ENCODE measurements at places on chromosomes 6 and 20. TPM values are rescaled to one million over a fixed set of nuclear protein-coding genes. Genes with fewer than 3 reads are reported as not detected.

Gene TMEM244
- total RNA-seq = not detected

GRCh38 chr6:15990179-15990578 lies 138.7 kb upstream of the MYLIP start:
- no peaks in the 10 kb centered on the region for H3K27me3 ChIP-seq
- DNase-seq = no peak
- H3K27ac ChIP-seq = no peak overlapping the region
- no peaks in the 10 kb centered on the region for H3K4me1 ChIP-seq
- H3K4me3 ChIP-seq = no peak overlapping the region

- H3K36me3 ChIP-seq = no peaks in the 10 kb centered on the region
- H3K27ac ChIP-seq = no peak overlapping the region
- H3K4me3 ChIP-seq = no peak overlapping the region
- H3K27me3 ChIP-seq = no peaks in the 10 kb centered on the region
Measured at GRCh38 chr20:8150591-8150990, 18.5 kb downstream of the PLCB1 start.

DNA sequence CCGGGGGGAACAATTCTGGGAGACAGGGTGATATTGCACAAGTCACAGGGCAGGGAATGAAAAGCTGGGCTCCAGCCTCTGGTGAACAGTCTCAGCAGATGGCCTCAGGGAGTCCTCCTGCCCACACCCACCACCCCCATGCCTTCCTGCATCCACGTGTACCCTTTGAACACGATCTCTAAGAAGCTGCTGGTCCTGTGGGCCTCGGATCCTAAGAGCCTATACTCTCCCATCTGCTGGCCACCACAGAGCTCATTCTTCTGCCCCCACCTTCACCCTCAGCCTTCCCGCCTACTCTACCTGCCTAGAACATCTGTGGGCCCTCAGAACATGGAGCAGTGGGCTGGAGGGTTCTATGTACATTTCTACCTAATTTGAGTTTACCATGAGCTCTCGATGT lies 60.3 kb downstream of the TRERF1 start:
- no peak for DNase-seq
- no peaks in the 10 kb centered on the region for H3K36me3 ChIP-seq
- H3K27me3 ChIP-seq = no peaks in the 10 kb centered on the region

Measured in naive thymus-derived CD4-positive, alpha-beta T cell (primary cell).